Ascending aorta (tissue), 2 donors: ENCODE measurements at places on chromosomes 1 and 21. TPM values are rescaled to one million over a fixed set of nuclear protein-coding genes. Genes with fewer than 3 reads are reported as not detected.

Gene FAM229A
- total RNA-seq: 12.2 TPM

Gene GJA4
- 190 TPM for total RNA-seq

Gene FCAMR
- not detected for total RNA-seq

Gene GBP2
- total RNA-seq: 72.9 TPM

Gene LCE2C
- total RNA-seq: not detected

Gene ZYG11B
- 17.5 TPM for total RNA-seq

Gene HEYL
- 34.0 TPM for total RNA-seq

Gene GNG4
- total RNA-seq: not detected

Gene NLRP3
- 0.11 TPM for total RNA-seq

Gene NBPF4
- total RNA-seq: not detected

Gene PLA2G5
- 8.5 TPM for total RNA-seq

Gene JAM2
- total RNA-seq: 54.1 TPM

DNA sequence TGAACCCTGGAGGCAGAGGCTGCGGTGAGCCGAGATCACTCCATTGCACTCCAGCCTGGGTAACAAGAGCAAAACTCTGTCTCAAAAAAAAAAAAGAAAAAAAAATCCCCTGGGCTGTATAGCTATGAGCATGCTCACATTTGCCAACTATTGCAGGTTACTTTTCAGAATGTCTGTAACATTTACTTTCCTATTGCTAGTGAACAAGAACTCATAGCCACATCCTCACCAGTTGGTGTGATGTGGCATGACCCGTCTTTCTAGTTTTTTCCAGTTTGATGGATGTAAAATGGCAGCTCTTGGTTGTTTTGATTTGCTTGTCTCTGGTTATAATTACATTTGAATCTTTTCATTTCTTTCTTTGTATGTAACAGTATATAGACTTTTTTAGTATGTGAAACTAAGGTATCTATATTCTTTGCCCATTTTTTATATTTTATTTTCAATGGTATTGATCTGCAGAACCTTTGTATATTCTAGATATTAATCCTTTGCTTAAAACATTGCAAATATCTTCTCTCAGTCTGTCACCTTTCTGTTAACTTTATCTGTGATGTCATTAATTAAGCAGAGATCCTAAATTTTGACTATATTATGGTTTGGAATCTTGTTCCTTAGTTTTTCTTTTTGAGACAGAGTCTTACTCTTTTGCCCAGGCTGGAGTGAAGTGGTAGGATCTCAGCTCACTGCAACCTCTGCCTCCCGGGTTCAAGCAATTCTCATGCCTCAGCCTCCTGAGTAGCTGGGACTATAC, 11.6 kb downstream of the MED18 start:
- H3K27me3 ChIP-seq: no peaks in the 10 kb centered on the region
- peaks cover 10% of the 10 kb centered on the region for H3K36me3 ChIP-seq
- H3K27ac ChIP-seq: no peak overlapping the region

- H3K4me3 ChIP-seq: no peak overlapping the region
- DNase-seq: no peak
- no peaks in the 10 kb centered on the region for H3K4me1 ChIP-seq
- H3K27me3 ChIP-seq: no peaks in the 10 kb centered on the region
These were observed 1695.3 kb downstream of the BRINP3 start for GRCh38 chr1:188782220-188782841.

DNA sequence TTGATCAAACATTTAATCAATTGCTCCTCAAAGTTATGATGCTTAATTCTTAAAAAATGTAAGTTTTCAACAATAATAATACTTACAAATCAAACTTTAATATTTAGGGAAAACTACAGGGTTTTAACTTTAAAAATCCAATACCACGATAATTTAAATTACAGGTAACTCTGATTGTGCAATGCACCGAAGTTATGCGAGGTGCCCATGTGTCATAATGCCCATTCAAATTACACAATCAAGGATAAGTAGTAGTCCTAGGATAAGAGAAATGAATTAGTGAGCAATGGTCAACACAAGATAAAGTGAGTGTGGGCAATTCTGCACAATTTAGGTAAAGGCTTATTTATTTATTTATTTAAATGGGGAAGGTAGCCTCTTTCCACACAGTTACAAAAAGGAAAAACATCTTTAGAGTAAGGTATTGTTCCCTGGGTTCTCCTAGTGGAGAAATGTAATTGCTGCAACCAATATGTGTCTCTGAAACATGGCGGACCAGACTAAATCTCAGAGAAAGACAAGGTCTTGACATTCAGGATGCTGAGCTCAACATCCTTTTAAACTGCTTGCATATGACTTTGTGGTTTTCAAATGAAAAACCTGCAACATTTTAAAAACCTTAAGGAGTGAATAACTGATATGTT, 164.2 kb downstream of the TTLL7 start:
- H3K27me3 ChIP-seq: no peaks in the 10 kb centered on the region
- no peak for DNase-seq
- no peak overlapping the region for H3K4me3 ChIP-seq
- H3K27ac ChIP-seq: no peak overlapping the region
- no peaks in the 10 kb centered on the region for H3K36me3 ChIP-seq

GRCh38 chr1:63009421-63009820, 225.5 kb downstream of the ATG4C start:
- H3K4me1 ChIP-seq: no peaks in the 10 kb centered on the region
- no peaks in the 10 kb centered on the region for H3K27me3 ChIP-seq
- DNase-seq: no peak

GRCh38 chr1:114090738-114091505, 62.7 kb downstream of the SYT6 start:
- DNase-seq: no peak
- H3K4me3 ChIP-seq: no peak overlapping the region
- H3K36me3 ChIP-seq: no peaks in the 10 kb centered on the region
- no peaks in the 10 kb centered on the region for H3K4me1 ChIP-seq
- H3K27me3 ChIP-seq: no peaks in the 10 kb centered on the region
- no peak overlapping the region for H3K27ac ChIP-seq

- no peak for DNase-seq
- H3K27ac ChIP-seq: no peak overlapping the region
- H3K36me3 ChIP-seq: no peaks in the 10 kb centered on the region
- H3K4me3 ChIP-seq: no peak overlapping the region
- no peaks in the 10 kb centered on the region for H3K4me1 ChIP-seq
These were observed 56.4 kb upstream of the GRIK3 start for GRCh38 chr1:37090671-37091070.

- no peaks in the 10 kb centered on the region for H3K27me3 ChIP-seq
- no peaks in the 10 kb centered on the region for H3K4me1 ChIP-seq
- no peak overlapping the region for H3K4me3 ChIP-seq
- DNase-seq: no peak
- peaks cover 66% of the 10 kb centered on the region for H3K36me3 ChIP-seq
These were observed 10.9 kb downstream of the ANP32E start for GRCh38 chr1:150224983-150225382.

- H3K36me3 ChIP-seq: no peaks in the 10 kb centered on the region
- H3K27ac ChIP-seq: no peak overlapping the region
- peaks cover 20% of the 10 kb centered on the region for H3K4me1 ChIP-seq
- H3K27me3 ChIP-seq: peaks cover 28% of the 10 kb centered on the region
- peak overlapping the region; percentile 81 for H3K4me3 ChIP-seq
These were observed 7.6 kb downstream of the EFNA3 start for GRCh38 chr1:155086128-155086741.

DNA sequence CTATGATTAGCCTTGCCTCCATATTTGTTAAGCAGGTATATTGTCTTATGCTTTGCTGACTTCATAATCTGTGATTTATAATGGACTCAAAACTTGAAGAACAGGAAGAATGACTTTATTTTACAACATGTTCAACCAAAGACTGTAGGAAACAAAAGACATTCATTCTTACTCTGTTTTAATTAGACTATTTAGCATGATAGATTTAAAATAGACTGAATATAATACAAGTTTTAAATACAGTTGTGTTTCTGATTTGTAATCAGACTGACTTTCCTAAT, 63.1 kb downstream of the CDC14A start:
- no peaks in the 10 kb centered on the region for H3K27me3 ChIP-seq
- no peak for DNase-seq
- no peaks in the 10 kb centered on the region for H3K4me1 ChIP-seq
- no peak overlapping the region for H3K4me3 ChIP-seq

GRCh38 chr1:12511128-12511484, 106.9 kb downstream of the DHRS3 start:
- H3K4me3 ChIP-seq: no peak overlapping the region
- H3K27me3 ChIP-seq: no peaks in the 10 kb centered on the region
- no peak for DNase-seq

DNA sequence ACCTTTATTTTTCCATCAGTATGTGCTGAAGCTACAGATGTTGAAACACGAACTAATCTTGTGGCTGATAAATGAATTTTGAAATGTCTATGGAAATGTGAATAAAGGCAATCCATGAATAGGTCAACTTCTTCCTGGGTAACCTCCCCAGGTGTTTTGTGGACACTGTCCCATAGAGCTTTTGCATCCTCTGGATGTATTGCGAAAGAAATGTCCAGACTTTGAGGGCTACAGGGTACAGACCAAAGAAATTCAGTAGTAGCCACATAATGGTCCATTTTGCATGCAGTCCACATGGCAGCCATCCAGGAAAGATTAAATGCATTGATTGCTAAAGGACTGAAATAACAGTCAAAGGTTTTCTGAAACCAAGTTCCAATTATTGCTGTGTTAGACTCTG, 21.5 kb upstream of the DARS2 start:
- H3K27ac ChIP-seq: no peak overlapping the region
- H3K4me1 ChIP-seq: no peaks in the 10 kb centered on the region
- DNase-seq: no peak
- no peak overlapping the region for H3K4me3 ChIP-seq
- H3K36me3 ChIP-seq: peaks cover 11% of the 10 kb centered on the region

DNA sequence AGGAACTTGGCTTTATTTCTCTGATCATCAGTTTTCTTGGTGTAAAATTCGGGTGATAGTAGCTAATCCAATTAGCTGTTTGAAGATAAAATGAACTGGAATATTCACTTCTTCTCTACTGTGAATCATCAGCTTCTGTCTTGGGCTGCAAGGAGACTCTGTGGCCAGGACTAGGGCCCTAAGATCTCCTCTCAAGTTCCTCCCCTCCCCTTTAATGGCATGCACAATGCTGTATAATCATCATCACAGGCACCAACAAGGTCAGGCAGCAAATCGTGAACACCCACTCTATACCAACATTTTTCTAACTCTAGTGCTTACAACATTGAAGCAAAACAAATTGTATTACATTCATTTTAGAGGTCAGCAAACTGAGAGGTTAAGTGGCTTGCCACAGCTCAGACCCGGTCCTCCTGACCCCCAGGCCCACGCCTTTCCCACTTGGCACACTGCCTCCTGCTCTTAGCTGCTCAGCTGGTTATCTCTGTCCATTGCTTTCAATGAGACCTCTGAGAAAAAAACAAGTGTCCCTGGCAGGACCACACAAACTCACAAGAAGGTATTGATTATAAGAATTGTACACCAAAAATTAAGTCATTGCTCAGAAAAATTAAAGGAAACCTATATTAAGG, 31.8 kb downstream of the LRRC52 start:
- no peaks in the 10 kb centered on the region for H3K27me3 ChIP-seq
- H3K4me1 ChIP-seq: no peaks in the 10 kb centered on the region
- no peaks in the 10 kb centered on the region for H3K36me3 ChIP-seq
- no peak overlapping the region for H3K27ac ChIP-seq

- H3K27ac ChIP-seq: no peak overlapping the region
- DNase-seq: no peak
- H3K36me3 ChIP-seq: no peaks in the 10 kb centered on the region
- H3K4me3 ChIP-seq: no peak overlapping the region
- H3K4me1 ChIP-seq: no peaks in the 10 kb centered on the region
- no peaks in the 10 kb centered on the region for H3K27me3 ChIP-seq
These were observed 116.8 kb downstream of the ATP6V1G3 start for GRCh38 chr1:198423673-198424072.

DNA sequence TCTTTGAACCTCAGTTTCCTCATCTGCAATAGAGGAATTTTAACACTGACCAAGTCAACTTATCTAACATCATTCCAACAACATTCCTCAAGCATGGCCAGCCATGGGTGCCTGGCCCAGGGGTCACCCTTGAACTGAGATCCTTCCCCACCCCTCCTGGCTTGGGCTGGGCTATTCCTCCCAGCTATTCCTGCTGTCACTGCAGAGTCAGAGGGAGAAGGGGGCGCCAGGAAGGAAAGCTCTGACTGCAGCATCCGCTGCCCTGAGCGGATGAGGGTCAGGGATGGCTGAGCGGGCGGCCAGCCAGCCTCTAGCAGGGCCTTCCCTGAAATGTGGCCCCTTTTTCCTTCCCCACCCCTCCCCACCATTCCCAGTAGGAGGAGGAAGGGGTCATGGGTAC, 3.1 kb downstream of the TINAGL1 start:
- H3K4me1 ChIP-seq: peaks cover 26% of the 10 kb centered on the region
- no peak for DNase-seq
- H3K27ac ChIP-seq: peak overlapping the region; percentile 93
- H3K36me3 ChIP-seq: peaks cover 26% of the 10 kb centered on the region
- H3K4me3 ChIP-seq: peak overlapping the region; percentile 89
- no peaks in the 10 kb centered on the region for H3K27me3 ChIP-seq

- no peaks in the 10 kb centered on the region for H3K36me3 ChIP-seq
- no peaks in the 10 kb centered on the region for H3K27me3 ChIP-seq
- no peak for DNase-seq
- no peak overlapping the region for H3K27ac ChIP-seq
These were observed 26.6 kb downstream of the SMAP2 start for GRCh38 chr1:40399984-40400704.

- DNase-seq: no peak
- H3K4me3 ChIP-seq: no peak overlapping the region
- H3K36me3 ChIP-seq: no peaks in the 10 kb centered on the region
- H3K4me1 ChIP-seq: no peaks in the 10 kb centered on the region
These were observed 25.2 kb upstream of the CDCA8 start for GRCh38 chr1:37667023-37667671.

GRCh38 chr21:45309069-45309986, 21.6 kb upstream of the POFUT2 start:
- H3K36me3 ChIP-seq: no peaks in the 10 kb centered on the region
- H3K4me1 ChIP-seq: peaks cover 14% of the 10 kb centered on the region
- no peak overlapping the region for H3K4me3 ChIP-seq
- H3K27ac ChIP-seq: peak overlapping the region; percentile 24

GRCh38 chr1:178109348-178110143, 15.6 kb downstream of the RASAL2 start:
- no peak overlapping the region for H3K4me3 ChIP-seq
- H3K4me1 ChIP-seq: peaks cover 4% of the 10 kb centered on the region
- DNase-seq: no peak
